ENCODE measurements at places on chromosomes 1 and 21. TPM values are rescaled to one million over a fixed set of nuclear protein-coding genes. Genes with fewer than 3 reads are reported as not detected.

DNA sequence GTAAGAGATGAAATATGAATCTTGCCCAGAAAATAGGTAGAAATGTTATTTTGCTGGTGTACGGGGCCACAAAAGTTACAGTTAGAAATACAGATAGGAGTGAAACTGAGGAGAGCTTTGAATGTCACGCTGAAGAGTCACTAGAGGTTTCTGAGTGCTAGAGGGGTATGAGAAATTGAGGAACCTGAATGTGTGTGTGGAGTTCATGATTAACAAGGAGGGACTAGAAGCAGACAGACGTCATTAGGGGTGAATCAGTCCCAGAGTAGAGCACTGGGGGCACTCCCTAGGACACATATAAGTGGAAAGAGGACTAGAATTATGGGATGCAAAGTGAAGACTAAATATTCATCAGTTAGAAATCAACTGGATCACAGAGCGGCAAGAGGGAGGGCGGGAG lies 188.9 kb upstream of the MAP1LC3C start:
- no peak for DNase-seq

The DCAF6 gene
- 19.6 TPM for total RNA-seq

DNA sequence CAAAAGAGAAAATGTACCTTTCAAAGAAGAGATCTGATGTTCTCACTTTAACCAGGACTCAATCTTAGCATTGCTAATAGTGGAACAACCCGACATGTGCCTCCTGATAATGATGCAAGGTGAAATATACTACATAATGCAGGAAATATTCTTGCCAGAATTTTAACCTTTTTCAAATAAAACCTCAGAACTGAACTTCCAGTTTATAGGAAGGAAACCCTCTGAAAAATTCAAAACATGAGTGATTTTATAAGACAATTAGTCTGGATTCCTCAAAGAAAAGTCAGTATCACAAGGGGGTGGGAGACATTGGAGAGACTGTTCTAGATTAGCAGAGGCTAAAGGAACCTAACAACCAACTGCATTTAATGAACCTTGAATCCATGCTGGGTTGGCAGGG lies 18.1 kb downstream of the AHCYL1 start:
- no peak for DNase-seq

- DNase-seq: no peak
These were observed 10.8 kb upstream of the CACYBP start for GRCh38 chr1:174988986-174989385.

DNA sequence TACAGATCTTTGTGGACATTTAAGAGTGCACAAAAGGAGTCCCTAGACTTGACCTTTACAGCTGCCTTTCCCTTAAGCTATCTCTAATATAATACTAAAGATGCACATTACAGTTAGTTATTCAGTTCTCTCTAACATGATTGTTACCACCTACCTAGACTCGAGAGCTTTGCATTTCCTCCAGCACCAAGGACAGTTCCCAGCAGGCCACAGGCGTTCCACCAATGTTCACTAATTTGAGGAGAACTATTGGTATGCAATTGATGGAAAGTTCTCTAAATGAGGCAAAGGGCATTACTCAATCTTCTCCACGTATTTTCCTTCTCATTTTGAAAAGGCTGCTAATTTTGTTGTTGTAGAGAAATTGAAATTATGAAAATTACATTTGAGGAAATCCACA lies 5.4 kb upstream of the NTNG1 start:
- DNase-seq: no peak

Data from pancreas (tissue), 10 donors.